ENCODE measurements at places on chromosomes 11 and 22. TPM values are rescaled to one million over a fixed set of nuclear protein-coding genes. Genes with fewer than 3 reads are reported as not detected.

OR52A5 gene
- polyA plus RNA-seq = not detected

GGTLC3 gene
- 0.21 TPM for polyA plus RNA-seq

UCP3 gene
- 7.7 TPM for polyA plus RNA-seq

BTG4 gene
- not detected for polyA plus RNA-seq

NAALADL1 gene
- polyA plus RNA-seq = 10.6 TPM

LINC01488 gene
- polyA plus RNA-seq = not detected
